ENCODE measurements at places on chromosomes 2 and 18.

DNA sequence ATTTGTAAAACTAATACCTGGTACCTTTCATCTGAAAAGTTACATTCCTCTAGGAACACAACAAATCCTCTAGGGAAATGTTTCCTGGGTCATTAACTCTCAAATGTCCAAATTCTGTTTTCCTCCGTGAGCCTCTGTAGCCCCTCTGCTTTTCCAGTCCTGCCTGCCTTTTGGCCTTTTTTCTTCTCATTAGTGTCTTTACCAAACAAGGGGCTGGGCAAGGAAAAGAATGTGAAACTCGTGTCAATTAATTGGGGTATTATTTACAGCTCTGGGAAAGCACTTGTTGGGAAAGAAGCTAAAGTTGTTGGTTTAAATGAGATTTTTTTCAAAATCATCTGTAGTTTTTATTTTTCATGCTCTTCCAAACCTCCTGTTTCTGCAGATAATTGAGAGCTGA lies 198.1 kb upstream of the NRP2 start:
- H3K27ac ChIP-seq, result no peak overlapping the region
- no peak overlapping the region for H3K4me3 ChIP-seq
- H3K4me1 ChIP-seq, result no peaks in the 10 kb centered on the region
- H3K27me3 ChIP-seq, result no peaks in the 10 kb centered on the region

DNA sequence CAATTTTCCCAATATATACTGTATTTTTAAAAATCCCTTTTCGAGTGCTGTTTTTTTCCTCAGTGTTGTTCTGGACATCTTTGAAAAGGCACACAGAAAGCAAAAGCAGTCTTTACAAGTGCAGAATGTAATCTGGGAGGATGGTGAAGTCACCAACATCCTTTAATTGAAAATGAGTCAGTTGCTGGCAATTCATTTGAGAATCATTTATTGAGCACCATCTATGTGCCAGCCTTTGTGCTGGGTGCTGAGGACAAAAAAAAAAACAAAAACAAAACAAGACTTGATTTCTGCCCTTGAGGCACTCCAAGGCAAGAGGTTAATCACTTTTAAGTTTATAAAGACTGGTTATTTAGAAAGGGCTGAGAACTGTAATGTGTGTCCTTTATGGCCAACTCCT lies 46.7 kb upstream of the ACVR1 start:
- DNase-seq, result no peak
- no peak overlapping the region for H3K4me3 ChIP-seq
- H3K36me3 ChIP-seq, result no peaks in the 10 kb centered on the region

DNA sequence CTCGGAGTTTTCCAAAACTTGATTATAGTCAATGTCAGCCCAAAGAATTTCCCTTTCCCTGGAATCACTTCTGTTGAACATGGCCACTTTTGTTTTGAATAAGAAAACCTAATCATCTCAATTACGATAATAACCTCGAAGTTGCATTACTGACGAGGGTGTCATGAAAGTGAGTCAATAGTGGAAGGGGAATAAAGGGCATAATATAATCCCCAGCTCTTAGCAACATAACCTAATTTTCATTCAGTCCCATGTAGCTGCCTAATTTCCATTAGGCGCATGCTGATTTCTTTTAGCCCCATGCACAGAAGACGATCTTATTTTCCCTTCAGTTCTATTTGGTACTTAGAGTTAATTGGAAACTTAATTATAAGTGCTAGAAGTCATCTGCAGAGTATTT lies 51.1 kb upstream of the RAPH1 start:
- no peak overlapping the region for H3K27ac ChIP-seq
- H3K4me3 ChIP-seq, result no peak overlapping the region
- no peaks in the 10 kb centered on the region for H3K36me3 ChIP-seq
- H3K27me3 ChIP-seq, result no peaks in the 10 kb centered on the region
- H3K4me1 ChIP-seq, result peaks cover 2% of the 10 kb centered on the region

- H3K27me3 ChIP-seq, result no peaks in the 10 kb centered on the region
- H3K4me3 ChIP-seq, result no peak overlapping the region
- no peaks in the 10 kb centered on the region for H3K4me1 ChIP-seq
- H3K27ac ChIP-seq, result no peak overlapping the region
- no peak for DNase-seq
- no peaks in the 10 kb centered on the region for H3K36me3 ChIP-seq
Observed at GRCh38 chr2:8491296-8492027, 190.4 kb upstream of the ID2 start.

DNA sequence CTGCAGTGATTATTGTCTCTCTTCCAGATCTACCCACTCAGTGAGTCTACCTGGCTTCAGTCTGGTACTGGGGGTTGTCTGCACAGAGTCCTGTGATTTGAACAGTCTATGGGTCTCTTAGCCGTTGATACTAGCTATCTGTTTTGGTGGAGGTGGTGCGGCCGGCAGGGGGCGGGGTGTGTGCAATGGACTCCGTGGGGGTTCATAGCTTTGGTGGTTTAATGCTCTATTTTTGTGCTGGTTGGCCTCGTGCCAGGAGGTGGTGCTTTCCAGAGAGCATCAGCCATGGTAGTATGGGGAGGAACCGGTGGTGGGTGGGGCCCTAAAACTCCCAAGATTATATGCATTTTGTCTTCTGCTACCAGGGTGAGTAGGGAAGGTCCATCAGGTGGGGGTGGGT lies 1120.1 kb upstream of the FAM98A start:
- DNase-seq, result no peak
- H3K4me3 ChIP-seq, result no peak overlapping the region
- H3K27me3 ChIP-seq, result no peaks in the 10 kb centered on the region
- H3K27ac ChIP-seq, result no peak overlapping the region
- no peaks in the 10 kb centered on the region for H3K36me3 ChIP-seq
- no peaks in the 10 kb centered on the region for H3K4me1 ChIP-seq

- no peak overlapping the region for H3K4me3 ChIP-seq
- no peaks in the 10 kb centered on the region for H3K27me3 ChIP-seq
- H3K36me3 ChIP-seq, result no peaks in the 10 kb centered on the region
- H3K4me1 ChIP-seq, result no peaks in the 10 kb centered on the region
- no peak overlapping the region for H3K27ac ChIP-seq
Observed at GRCh38 chr2:51697095-51697494, 665.2 kb upstream of the NRXN1 start.

- H3K4me1 ChIP-seq, result peaks cover 11% of the 10 kb centered on the region
- H3K4me3 ChIP-seq, result no peak overlapping the region
- no peaks in the 10 kb centered on the region for H3K36me3 ChIP-seq
Observed at GRCh38 chr2:15172825-15173224, 388.3 kb downstream of the NBAS start.

- DNase-seq, result no peak
- no peak overlapping the region for H3K27ac ChIP-seq
- H3K4me3 ChIP-seq, result no peak overlapping the region
- no peaks in the 10 kb centered on the region for H3K36me3 ChIP-seq
- no peaks in the 10 kb centered on the region for H3K27me3 ChIP-seq
Observed at GRCh38 chr2:14358339-14358738, 274.2 kb upstream of the LRATD1 start.

DNA sequence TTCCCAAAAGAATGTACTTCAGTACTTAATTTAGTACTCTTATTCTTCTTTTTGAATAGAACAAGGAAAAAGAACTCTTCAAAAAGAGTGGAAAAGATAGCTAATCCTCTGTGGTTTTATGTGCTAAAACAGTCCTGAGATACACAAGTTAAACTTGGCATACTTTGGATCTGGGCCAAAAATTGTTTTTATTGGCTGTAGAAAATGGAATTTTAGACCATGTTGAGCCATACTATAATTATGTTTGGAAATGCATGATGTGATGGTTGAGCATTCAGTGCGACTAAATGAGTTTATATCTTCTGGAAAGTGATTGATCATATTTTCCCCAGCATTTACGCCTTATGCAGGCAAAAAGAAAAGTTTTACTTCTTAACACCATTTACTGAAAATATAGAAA lies 18.0 kb upstream of the PDE1A start:
- H3K27me3 ChIP-seq, result no peaks in the 10 kb centered on the region
- no peaks in the 10 kb centered on the region for H3K36me3 ChIP-seq
- H3K27ac ChIP-seq, result no peak overlapping the region
- H3K4me1 ChIP-seq, result peaks cover 3% of the 10 kb centered on the region
- no peak overlapping the region for H3K4me3 ChIP-seq
- DNase-seq, result peak; percentile 44

DNA sequence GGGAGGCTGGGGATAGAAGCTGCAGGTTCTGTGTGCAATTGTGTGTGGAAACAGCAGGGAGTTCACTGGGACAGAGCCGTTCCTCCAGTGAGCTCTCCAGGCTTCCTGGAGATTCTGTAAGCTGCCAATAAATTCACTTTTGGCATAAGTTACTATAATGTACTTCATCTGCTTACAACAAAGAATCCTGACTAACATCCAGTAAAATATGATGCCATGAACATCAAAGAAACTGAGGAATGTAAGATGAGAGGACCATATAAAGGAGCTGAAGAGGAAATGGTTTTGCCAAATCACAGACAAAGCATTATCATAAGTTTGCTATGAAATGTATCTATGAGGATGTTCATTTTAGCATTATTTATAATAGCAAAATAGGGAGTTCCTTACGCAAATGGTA lies 175.3 kb downstream of the KCNE4 start:
- DNase-seq, result peak; percentile 18
- H3K4me1 ChIP-seq, result no peaks in the 10 kb centered on the region
- no peak overlapping the region for H3K27ac ChIP-seq
- no peaks in the 10 kb centered on the region for H3K27me3 ChIP-seq

GRCh38 chr2:226579519-226579918 lies 220.1 kb downstream of the IRS1 start:
- H3K4me1 ChIP-seq, result peaks cover 9% of the 10 kb centered on the region
- no peak overlapping the region for H3K27ac ChIP-seq
- no peaks in the 10 kb centered on the region for H3K36me3 ChIP-seq
- no peaks in the 10 kb centered on the region for H3K27me3 ChIP-seq

DNA sequence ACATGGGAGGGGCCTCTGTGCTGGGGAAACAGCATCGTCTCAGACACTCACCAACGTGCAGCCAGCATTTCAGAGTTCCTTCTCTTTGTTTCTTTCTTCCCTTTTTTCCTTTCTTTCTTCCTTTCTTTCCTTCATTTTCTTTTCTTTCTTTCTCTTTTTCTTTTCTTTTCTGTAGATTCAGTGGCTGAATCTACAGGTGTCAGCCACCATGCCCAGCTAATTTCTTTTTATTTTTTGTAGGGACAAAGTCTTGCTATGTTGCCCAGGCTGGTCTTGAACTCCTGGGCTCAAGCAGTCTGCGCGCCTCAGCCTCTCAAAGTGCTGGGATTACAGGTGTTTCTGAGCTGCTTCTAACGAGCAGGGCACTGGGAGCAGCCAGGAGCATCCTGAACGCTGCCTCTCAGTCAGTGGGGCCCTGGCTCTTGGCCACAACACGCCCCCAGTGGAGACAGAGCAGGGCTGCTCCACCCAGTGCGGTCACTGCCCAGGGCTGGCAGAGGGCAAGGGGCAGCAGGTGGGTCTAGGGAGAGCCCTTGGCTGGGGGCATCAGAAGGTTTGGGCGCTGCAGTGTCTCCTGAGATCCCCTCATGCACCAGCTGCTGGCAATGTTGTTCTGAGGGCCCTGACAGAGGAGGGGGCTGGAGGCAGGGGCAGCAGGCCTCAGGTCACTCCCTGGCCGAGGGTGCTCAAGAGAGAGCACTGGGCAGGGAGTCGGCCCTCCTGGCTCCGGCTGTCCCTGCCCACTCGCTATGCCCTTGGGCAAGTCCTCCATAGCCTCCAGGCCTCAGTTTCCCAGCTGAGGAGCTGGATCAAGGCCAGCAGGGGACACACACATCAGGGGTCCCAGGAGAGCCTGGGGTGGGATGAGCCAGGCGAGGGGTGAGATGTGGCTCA lies 4.7 kb upstream of the KLHL30 start:
- no peak overlapping the region for H3K27ac ChIP-seq
- H3K4me3 ChIP-seq, result no peak overlapping the region
- peaks cover 8% of the 10 kb centered on the region for H3K4me1 ChIP-seq
- H3K27me3 ChIP-seq, result no peaks in the 10 kb centered on the region
- no peaks in the 10 kb centered on the region for H3K36me3 ChIP-seq
- DNase-seq, result no peak

GRCh38 chr2:85012855-85013254 lies 41.9 kb downstream of the KCMF1 start:
- H3K4me3 ChIP-seq, result no peak overlapping the region
- H3K27me3 ChIP-seq, result no peaks in the 10 kb centered on the region
- peaks cover 5% of the 10 kb centered on the region for H3K4me1 ChIP-seq
- DNase-seq, result no peak
- H3K27ac ChIP-seq, result no peak overlapping the region

DNA sequence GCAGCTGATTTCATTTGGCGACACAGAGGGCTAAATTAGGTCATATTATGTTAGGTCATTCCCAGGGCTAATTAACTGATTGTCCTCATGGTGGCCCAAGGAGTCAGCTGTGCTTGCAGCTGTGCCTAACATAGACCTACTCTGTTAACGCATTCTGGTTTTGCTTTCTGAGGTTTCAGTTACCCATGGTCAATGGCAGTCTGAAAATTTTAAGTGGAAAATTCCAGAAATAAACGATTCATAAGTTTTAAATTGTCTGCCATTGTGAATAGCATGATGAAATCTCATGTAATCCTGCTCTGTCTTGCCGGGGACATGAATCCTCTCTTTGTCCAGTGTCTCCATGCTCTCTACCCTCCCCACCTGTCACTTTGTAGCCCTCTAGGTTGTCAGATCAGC lies 168.7 kb downstream of the KCNS3 start:
- no peak overlapping the region for H3K4me3 ChIP-seq
- H3K36me3 ChIP-seq, result no peaks in the 10 kb centered on the region
- H3K4me1 ChIP-seq, result peaks cover 3% of the 10 kb centered on the region
- peak; percentile 13 for DNase-seq
- H3K27me3 ChIP-seq, result no peaks in the 10 kb centered on the region

DNA sequence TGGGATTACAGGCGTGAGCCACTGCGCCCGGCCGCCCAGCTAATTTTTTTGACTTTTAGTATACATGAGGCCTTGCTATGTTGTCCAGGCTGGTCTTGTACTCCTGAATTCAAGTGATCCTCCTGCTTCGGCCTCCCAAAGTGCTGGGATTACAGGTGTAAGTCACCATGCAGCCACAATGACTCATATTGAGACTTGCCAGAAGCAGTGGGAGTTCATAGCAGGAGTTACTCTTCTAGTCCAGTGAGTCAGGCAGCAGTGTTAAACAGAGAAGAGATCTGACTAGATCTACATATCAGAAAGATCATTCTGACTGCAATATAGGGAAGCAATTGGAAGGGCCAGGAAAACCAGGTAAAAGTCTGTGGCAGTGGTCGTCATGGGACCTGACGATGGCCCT lies 1.5 kb upstream of the FLACC1 start:
- H3K27me3 ChIP-seq, result no peaks in the 10 kb centered on the region
- peak overlapping the region; percentile 22 for H3K27ac ChIP-seq
- H3K4me3 ChIP-seq, result no peak overlapping the region
- H3K36me3 ChIP-seq, result no peaks in the 10 kb centered on the region
- DNase-seq, result peak; percentile 83

DNA sequence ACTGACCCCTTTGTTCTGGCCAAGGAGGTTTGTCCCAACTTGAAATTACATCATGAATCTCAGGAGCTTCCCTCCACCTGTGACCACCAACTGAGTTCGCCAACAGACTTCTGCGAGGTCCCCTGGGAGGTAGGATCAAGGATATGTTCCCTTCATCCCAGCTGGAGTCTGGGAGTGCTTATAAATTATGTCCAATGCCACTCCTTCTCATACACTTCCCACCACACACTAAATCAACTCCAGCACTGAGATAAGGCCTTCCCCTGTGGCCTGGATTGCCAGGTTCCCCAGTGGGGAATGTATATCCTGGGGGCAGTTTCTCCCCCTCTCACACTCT lies 99.2 kb downstream of the RND3 start:
- H3K4me3 ChIP-seq, result no peak overlapping the region
- H3K27ac ChIP-seq, result no peak overlapping the region
- no peaks in the 10 kb centered on the region for H3K36me3 ChIP-seq
